ENCODE measurements at places on chromosomes 1 and 21.

DNA sequence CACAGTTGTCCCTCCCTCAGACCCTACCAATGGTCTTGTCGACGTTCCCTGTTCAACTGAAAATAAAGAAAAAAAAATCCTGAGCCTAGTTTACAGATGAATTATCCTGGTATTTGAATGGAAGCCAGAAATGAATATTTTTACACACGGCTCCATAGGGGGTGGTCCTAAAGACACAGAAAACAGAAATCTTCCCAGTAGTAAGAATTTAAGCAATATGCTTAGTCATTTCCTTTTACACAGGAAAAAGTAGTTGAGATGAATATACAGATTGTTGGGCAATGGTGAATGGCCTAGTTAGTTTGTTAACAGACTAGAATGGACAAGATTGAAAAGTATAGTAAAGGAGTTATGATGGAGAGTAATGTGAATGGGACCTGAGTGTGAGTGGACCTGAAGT is 67.4 kb downstream of the RGS18 start:
- DNase-seq, result no peak

DNA sequence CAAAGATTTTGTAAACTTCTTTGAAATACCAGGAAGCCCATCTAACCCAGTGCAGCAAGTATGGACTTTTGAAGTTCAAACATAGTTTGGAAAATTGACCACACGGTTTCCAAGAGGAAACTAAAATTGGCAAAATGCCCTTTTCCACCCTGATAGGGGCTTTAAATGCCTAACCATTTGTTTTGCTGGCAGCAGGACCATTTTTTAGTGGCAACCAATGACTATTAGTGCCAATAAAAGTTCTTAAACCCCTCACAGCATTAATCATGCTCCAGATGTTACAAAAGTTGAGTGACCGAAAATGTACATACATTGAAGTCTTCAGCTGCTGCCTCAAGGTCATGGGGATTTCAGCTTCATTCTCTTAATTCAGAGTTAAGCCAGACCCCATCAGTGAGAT is 46.4 kb upstream of the ENAH start:
- DNase-seq, result no peak

GRCh38 chr1:116435806-116436610 is 63.0 kb downstream of the ATP1A1 start:
- no peak for DNase-seq

DNA sequence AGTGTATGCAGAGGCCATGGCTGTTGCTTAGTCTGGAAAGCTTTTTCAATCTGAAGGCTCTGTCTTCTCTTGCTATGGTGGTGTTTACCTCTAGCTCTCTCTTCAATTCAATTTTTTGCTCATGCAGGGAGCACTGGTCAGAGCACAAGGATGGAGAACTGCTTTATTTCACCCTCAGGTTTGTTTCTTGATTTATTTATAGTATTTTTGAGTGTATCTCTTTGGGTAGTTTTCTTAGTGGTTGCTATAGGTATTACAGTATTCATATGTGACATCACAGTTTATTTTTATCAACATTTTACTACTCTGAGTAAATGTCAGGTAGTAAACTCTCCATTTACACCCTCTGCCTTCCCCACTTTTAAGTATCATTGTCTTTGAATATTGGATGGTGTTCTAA is 147.9 kb downstream of the RASAL2 start:
- DNase-seq, result no peak

GRCh38 chr1:228488125-228488817 is 1.1 kb downstream of the RNF187 start:
- no peak for DNase-seq

- DNase-seq, result no peak
Observed at GRCh38 chr1:230768903-230769570, 21.8 kb downstream of the CAPN9 start.

GRCh38 chr1:240500647-240501046 is 111.3 kb downstream of the GREM2 start:
- DNase-seq, result no peak

DNA sequence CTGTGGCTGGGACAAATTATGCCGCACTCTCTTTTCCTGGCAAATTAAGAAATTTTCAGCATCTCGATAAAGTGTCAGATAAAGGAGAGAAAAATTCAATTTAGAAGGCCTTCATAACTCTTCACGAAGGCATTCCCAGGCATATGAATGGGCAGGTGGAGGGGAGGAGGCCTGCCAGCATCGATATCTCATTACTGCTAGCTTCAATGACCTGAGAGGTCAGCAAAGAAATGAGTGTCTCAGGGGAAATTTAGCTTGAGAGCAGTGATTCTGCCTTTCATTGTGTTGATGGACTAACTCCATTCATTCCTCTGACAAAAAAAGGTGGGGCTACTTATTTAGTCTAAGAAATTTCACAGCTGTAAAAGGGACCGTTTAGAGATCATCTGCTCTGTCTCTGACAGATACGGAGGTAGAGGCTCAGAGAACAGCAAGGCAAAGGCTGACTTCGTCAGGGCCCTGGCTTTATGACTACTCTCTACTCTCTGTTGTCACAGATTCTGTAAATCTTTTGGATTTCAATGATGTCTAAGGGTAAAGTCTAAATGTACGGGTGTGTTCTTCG is 212.0 kb upstream of the BEND5 start:
- no peak for DNase-seq

DNA sequence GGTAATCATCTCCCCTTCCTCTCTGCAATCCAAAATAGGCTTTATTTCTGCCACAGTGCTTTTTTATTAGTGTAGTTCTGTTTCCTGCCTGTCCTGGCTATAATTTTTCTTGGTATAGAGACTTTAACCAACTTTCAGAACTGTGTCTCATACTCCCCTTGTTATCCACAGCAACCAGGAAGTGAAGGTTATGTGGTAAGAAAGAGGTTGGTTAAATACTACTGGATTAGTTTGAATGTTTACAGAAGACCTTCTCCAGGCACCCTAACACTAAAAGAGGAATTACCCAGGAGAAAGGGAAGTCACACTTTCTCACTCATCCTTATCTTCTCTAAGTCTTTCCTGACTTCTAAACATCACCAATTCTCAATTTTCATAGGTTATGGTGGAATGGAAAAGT is 17.8 kb upstream of the TNFSF4 start:
- DNase-seq, result no peak

DNA sequence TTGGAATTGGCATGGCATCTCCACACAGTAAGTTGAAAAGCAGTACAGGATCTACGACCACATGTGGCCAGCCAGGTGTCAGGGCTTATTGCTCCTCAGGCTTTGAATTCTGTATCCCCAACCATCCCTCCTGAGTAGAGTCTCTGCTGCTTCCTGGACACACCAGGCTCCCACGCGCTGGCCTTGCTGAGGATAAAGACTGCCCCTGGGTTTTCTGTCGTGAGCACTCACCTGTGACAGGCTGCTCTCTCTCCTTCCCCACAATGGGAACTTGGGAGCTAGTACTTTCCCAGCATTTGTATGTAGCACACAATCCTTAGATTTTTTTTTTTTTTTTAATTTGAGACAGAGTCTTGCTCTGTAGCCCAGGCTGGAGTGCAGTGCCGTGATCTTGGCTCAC is 33.6 kb downstream of the PBX1 start:
- no peak for DNase-seq

- DNase-seq, result no peak
Observed at GRCh38 chr1:8388732-8389562, 71.0 kb downstream of the SLC45A1 start.

DNA sequence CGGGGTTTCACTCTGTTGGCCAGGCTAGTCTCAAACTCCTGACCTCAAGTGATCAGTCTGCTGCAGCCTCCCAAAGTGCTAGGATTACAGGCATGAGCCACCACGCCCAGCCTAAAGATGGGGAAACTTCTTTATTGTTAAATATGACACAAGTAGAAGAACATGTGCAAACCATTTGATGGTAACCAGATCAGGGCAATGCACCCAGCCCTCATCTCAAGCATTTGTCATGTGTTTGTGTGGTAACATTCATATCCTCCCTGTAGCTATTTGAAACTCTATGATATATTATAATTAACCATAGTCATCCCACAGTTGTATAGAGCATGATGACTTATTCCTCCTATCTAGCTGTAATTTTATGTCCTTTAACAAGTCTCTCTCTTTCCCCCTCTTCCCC is 119.5 kb upstream of the TMPRSS2 start:
- no peak for DNase-seq

DNA sequence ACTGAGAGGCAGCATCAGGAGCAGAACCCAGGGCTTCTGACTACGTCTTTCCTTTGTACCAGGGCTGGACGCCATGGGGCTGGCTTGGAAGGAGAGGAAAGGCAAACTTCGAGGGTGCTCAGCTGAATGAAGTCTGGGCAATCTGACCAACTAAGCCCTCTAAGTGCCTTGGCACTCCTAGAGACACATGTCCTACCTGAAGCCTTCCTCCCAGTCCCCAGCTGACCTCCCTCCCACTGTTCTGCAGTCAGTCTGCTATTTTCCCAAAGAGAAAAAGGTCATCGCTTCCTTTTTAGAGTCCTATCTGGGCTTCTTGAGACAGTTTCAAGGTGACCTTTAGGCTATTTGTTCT is 5.2 kb downstream of the SLC9A1 start:
- no peak for DNase-seq

GRCh38 chr1:213680677-213681325 is 307.0 kb upstream of the PROX1 start:
- DNase-seq, result no peak

DNA sequence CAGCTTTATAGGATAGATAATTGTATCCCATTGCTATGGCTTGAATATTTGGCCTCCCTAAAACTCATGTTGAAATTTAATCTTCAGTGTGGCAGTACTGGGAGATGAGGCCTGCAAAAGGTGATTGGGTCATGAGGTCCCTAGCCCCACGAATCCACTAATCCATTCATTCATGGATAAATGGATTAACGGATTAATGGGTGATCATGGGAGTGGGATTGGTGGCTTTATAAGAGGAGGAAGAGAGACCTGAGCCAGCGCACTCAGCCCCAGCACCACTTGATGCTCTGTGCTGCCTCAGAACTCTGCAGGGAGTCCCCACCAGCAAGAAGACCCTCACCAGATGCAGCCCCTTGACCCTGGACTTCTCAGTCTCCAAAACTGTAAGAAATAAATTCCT is 32.0 kb downstream of the S100A6 start:
- no peak for DNase-seq

DNA sequence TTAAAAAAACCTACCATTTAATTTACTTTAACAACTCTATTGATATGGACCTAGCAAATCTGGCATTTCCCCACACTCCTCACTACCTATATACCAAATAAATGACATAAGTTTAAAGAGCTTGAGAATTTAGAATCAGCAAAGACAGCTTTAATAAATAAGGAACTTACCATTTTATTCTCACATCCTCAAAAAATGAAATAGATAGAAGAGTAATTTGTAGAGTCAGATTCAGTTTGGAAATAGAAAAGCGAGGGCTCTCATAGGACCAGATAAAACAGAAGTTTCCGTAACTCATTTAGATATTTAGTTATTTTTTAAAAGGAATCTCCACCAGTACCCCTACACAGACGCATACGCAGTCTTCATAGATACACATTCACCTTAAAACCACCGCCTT is 117.9 kb downstream of the RGS2 start:
- DNase-seq, result no peak

DNA sequence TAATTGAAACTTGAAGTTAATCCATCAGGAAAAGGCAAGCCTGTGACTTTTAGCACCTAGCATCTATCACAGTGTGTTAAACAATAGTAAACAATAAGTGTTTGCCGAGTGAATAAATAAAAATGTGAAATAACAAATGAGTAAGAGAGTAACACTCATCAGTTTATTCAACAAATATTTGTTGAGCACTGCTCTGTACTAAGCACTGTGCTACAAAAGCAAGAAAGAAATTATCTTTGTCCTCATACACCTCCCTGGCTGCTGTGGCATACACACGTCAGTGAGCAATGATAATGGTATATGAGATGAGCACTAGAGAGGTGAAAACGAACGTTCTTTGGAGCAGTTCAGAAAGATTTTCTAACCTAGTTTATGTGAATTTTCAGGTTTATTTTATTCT is 295.0 kb upstream of the LRRC7 start:
- no peak for DNase-seq

DNA sequence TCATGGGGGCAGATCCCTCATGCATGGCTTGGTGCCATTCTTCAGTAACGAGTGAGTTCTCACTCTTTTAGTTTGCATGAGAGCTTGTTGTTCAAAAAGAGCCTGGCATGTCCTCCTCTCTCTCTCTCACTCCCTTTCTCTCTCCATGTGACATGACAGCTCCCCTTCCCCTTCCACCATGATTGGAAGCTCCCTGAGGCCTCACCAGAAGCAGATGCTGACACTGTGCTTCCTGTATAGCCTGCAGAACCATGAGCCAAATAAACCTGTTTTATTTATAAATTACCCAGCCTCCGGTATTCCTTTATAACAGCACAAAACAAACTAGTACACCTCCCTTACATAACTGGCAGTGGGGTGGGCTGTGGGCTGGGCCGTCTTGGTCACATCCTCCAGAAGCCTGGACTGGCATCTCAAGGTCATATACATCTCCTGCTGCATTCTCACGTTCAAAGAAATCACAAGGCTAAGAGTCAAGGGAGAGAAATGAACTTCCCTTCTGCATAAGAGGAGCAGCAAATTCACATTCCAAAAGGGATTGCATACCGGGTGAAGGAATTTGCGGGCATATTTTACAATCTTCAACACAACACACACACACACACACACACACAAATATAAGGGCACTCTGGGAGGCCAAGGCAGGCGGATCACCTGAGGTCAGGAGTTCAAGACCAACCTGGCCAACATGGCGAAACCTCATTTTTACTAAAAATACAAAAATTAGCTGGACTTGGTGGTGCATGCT is 2.3 kb upstream of the CCSAP start:
- DNase-seq, result no peak

DNA sequence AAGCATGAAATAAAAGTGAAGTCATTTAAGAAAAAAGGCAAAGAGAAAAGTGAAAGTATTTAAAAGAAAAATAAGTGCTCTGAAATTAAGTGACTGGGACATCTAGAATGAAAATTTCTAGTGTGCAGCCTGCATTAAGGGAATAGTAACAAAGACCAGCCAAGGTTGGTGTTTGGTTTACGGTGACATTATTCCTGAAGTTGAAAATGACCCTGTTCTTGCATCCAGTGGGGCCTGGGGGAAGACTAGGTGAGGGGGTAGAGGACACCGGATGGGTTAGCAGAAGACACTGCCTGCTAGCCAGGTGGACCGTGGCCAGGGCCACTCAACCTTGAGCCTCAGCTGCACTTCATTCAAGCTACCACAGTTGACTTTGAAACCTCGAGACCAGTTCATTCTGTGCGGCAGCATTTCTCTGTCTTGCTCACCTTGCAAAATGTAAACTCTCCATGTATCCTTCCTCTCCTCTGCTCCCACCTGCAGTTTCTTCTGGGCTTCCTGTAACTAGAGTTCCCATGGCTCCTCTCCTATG is 14.3 kb upstream of the KCNK1 start:
- no peak for DNase-seq

- DNase-seq, result no peak
Observed at GRCh38 chr1:12090326-12090725, 27.2 kb downstream of the TNFRSF8 start.

GRCh38 chr1:99784809-99785255 is 18.4 kb upstream of the FRRS1 start:
- DNase-seq, result no peak

DNA sequence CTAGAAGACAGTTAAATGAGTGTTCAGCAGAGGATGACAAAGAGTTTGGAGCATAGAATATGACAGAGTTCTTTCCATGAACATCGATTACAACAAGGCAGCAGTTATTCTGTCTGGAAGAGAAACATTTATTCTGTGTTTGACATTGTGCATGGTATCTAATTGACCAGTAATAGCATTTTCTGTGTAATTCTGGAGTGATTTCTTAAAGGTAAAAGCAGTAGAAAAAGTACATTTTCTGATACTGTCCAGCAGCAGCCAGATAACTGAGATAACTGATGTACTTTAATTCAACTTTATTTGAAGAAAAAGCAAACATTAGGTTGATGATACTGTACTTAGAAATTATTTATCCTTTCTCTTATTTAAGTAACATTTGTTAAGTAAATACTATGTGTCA is 497.1 kb downstream of the AGBL4 start:
- DNase-seq, result no peak
